Fibroblast of lung (primary cell): ENCODE measurements at places on chromosomes 11 and 22. TPM values are rescaled to one million over a fixed set of nuclear protein-coding genes. Genes with fewer than 3 reads are reported as not detected.

Gene STK33
- 2.0 and 3.3 TPM in 2 replicates for polyA plus RNA-seq

Gene GNAZ
- polyA plus RNA-seq = 0.22 and 1.2 TPM in 2 replicates

Gene HTR3A
- not detected in 2 replicates for polyA plus RNA-seq

Gene CLDN5
- not detected in 2 replicates for polyA plus RNA-seq

Gene MRGPRF
- polyA plus RNA-seq = 47.5 and 88.1 TPM in 2 replicates

Gene APOBEC3B
- 10.3 and 51.7 TPM in 2 replicates for polyA plus RNA-seq

Gene IGLL1
- not detected in 2 replicates for polyA plus RNA-seq

DNA sequence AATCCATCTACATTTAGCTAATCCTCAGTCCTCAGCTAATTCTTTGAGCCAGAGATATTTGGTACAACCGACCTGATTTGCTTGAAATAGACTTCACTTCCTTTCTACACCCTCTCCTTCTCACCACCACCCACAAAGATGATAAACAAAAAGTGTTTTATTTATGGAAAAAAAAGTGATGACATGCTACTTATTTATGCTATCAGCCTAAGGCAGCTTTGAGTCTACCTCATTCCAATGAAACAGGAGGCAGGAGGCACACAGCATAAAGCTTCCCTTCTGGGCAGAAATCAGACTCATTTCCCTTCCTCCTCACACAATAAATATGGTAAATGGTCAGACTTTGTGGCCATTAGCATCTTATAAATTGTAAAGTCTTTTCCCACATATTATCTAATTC is 325.7 kb downstream of the SOX6 start:
- H3K4me3 ChIP-seq = no peak overlapping the region
- DNase-seq = no peak
- no peaks in the 10 kb centered on the region for H3K36me3 ChIP-seq

DNA sequence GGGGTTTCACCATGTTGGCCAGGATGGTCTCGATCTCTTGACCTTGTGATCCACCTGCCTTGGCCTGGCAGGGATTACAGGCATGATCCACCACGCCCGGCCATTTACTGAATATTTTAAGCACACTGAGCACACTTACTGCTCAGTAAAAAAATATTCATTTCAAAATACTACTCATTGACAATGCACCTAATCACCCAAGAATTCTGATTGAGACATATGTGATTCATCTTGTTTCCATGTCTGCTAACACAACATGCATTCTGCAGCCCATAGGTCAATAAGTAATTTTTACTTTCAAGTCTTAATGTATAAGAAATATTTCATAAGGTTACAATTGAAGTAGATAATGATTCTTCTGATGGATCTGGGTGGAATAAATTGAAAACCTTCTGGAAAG is 4.2 kb upstream of the OR52J3 start:
- H3K27ac ChIP-seq = no peak overlapping the region
- no peaks in the 10 kb centered on the region for H3K36me3 ChIP-seq
- H3K4me1 ChIP-seq = no peaks in the 10 kb centered on the region
- H3K27me3 ChIP-seq = no peaks in the 10 kb centered on the region
- DNase-seq = no peak
- H3K4me3 ChIP-seq = no peak overlapping the region

GRCh38 chr22:25816522-25817059 is 74.6 kb downstream of the MYO18B start:
- DNase-seq = no peak
- H3K27me3 ChIP-seq = no peaks in the 10 kb centered on the region
- H3K4me3 ChIP-seq = no peak overlapping the region
- no peaks in the 10 kb centered on the region for H3K36me3 ChIP-seq
- no peak overlapping the region for H3K27ac ChIP-seq

GRCh38 chr11:122229078-122229477 is 113.1 kb upstream of the BLID start:
- no peaks in the 10 kb centered on the region for H3K27me3 ChIP-seq
- peaks cover 21% of the 10 kb centered on the region for H3K4me1 ChIP-seq
- H3K27ac ChIP-seq = peak overlapping the region; percentile 63
- DNase-seq = peak; percentile 79

GRCh38 chr11:61598886-61599868 is 18.3 kb upstream of the SYT7 start:
- no peaks in the 10 kb centered on the region for H3K27me3 ChIP-seq
- DNase-seq = peak; percentile 81
- peaks cover 41% of the 10 kb centered on the region for H3K4me1 ChIP-seq
- H3K27ac ChIP-seq = no peak overlapping the region
- no peaks in the 10 kb centered on the region for H3K36me3 ChIP-seq
- H3K4me3 ChIP-seq = no peak overlapping the region

DNA sequence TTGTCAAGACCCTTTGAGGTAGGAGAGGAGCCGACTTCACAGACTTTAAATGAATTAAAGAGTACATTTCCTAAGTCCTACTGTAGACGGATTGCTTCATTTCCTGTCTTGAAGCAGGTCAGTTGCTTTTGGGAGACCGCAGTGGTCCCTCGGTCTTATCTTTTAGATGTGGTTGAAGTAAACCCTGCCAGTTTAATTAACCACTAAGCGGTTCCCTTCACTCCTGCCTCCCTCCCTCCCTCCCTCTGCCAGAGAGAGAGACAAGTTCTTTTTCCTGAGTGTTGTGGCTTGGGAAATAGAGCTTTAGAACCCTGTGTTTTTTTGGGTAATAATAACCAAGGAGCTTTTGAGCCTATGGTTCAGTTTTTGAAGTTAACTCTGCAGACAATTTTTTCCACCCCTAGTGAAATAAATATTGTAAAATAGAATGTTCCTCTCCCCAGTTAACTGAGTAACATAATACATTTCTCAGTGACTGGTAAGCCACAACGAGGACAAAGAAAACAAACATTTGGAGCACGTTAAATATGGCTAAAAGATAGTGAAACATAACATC is 147.5 kb downstream of the LDLRAD3 start:
- H3K27me3 ChIP-seq = no peaks in the 10 kb centered on the region
- peak; percentile 95 for DNase-seq
- H3K4me3 ChIP-seq = no peak overlapping the region
- no peak overlapping the region for H3K27ac ChIP-seq
- H3K36me3 ChIP-seq = no peaks in the 10 kb centered on the region
- peaks cover 8% of the 10 kb centered on the region for H3K4me1 ChIP-seq

GRCh38 chr11:15119826-15120225 is 5.1 kb downstream of the INSC start:
- DNase-seq = no peak
- no peaks in the 10 kb centered on the region for H3K36me3 ChIP-seq
- H3K4me3 ChIP-seq = no peak overlapping the region
- H3K27me3 ChIP-seq = no peaks in the 10 kb centered on the region

DNA sequence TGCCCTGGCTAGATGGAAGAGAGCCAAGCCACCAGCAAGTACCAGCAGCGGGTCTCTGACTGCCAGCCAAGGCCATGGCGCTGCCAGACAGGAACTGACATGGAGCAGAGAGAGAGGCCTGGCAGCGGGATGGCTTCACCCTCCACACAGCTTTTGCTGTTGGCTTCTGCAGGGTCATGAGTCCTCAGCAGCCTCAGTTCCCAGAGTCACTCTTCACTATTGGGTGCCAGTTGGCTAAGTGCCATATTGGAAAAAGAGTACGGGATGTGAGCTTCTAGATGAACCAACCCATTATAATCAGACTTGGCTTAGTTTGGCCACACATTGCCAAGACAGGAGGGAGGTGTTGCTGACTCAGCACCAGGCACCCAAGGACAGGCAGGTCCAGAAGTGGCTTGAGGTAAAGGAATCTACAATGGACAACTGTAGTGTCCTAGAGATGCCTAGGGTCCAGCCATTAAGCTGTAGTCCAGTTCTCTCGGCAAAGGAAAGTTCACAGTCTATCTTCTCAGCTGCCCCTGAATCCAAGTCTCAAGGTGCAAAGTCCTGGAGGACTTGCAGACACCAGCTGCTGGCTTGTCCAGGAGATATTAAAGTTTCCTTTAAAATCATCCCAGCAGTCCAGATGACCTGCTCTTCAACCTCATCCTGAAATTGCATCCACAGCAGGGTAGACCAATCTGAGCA is 40.7 kb upstream of the POU2AF1 start:
- H3K4me1 ChIP-seq = no peaks in the 10 kb centered on the region
- peaks cover 24% of the 10 kb centered on the region for H3K27me3 ChIP-seq
- no peak overlapping the region for H3K4me3 ChIP-seq

DNA sequence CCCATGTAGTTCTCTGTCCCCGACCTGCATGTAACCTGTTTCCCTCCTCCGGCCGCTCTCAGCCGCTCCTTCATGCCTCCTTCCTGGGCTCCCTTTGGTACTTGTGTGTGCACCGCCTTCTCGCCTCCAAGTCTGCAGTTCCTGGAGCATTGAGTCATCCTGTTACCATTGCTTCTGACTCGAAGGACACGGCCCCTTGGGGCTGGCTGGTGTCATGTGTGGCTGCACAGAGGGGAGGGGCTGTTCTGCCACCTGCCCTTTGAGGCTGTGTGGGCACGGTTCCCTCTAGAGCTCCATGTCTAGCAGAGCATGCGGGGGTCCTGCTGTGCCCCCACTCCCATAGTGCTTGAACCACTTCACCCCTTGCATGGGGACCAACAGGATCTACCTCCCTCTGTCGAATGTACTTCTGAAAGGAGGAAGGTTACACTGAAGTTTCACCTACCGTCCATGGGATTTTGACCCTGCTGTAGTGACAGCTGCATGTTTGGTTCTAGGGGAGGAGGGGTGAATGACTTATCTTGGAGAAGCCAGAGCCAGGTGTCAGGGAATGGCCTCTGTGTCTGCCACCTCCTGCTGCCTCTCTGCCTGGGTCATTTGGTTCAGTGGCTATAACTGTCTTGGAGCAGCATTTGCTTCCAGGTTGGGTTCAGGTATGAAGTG is 39.6 kb downstream of the BCR start:
- no peak overlapping the region for H3K4me3 ChIP-seq
- H3K27me3 ChIP-seq = no peaks in the 10 kb centered on the region
- DNase-seq = peak; percentile 44

DNA sequence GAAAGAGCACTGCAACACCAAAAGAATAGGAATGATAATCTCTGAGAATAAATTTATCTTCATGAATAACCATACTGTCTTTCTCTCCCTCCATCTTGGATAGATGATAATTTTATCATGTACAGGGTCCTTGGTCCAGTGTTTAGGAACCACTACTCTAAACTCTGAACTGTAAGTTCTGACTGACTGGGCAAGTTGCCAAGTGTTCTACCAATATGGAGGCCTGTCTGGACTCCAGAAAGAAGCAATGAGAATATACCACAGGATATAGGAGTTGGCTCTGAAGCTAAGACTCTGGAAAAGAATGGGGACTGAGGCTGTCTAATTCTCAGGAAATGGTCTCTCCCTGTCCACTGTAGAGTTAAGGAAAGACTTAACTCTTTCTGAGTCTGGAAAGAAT is 1.5 kb downstream of the FHIP1B start:
- no peaks in the 10 kb centered on the region for H3K27me3 ChIP-seq
- no peak overlapping the region for H3K4me3 ChIP-seq
- no peak for DNase-seq
- no peak overlapping the region for H3K27ac ChIP-seq
- H3K4me1 ChIP-seq = no peaks in the 10 kb centered on the region

DNA sequence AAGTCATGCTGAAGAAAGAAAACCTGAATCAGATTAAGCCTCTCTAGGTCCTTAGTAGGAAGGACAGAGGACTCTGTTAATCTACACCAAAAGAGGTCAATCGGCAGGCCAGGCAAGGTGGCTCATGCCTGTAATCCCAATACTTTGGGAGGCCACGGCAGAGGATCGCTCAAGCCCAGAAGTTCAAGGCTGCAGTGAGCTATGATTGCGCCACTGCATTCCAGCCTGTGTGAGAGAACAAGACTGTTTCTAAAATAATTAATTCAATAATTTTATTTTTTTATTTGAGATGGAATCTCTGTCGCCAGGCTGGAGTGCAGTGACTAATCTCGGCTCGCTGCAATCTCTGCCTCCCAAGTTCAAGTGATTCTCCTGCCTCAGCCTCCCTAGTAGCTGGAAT is 4.5 kb downstream of the XRCC6 start:
- no peak for DNase-seq
- no peaks in the 10 kb centered on the region for H3K27me3 ChIP-seq
- no peaks in the 10 kb centered on the region for H3K4me1 ChIP-seq
- peaks cover 22% of the 10 kb centered on the region for H3K36me3 ChIP-seq
- H3K4me3 ChIP-seq = no peak overlapping the region

GRCh38 chr11:34972892-34973291 is 56.5 kb downstream of the PDHX start:
- no peak overlapping the region for H3K27ac ChIP-seq
- H3K36me3 ChIP-seq = peaks cover 4% of the 10 kb centered on the region
- peak; percentile 81 for DNase-seq
- H3K27me3 ChIP-seq = no peaks in the 10 kb centered on the region

GRCh38 chr11:124152770-124153407 is 30.3 kb upstream of the OR10D3 start:
- no peaks in the 10 kb centered on the region for H3K4me1 ChIP-seq
- no peak for DNase-seq
- no peak overlapping the region for H3K4me3 ChIP-seq
- H3K27ac ChIP-seq = no peak overlapping the region
- H3K36me3 ChIP-seq = no peaks in the 10 kb centered on the region

- peaks cover 19% of the 10 kb centered on the region for H3K36me3 ChIP-seq
- H3K27me3 ChIP-seq = no peaks in the 10 kb centered on the region
Observed at GRCh38 chr22:38865201-38866023, 6.6 kb downstream of the CBX6 start.

- DNase-seq = peak; percentile 95
- no peaks in the 10 kb centered on the region for H3K27me3 ChIP-seq
- peak overlapping the region; percentile 96 for H3K27ac ChIP-seq
- H3K4me3 ChIP-seq = peak overlapping the region; percentile 5
Observed at GRCh38 chr11:12692229-12693075, 18.2 kb downstream of the TEAD1 start.

- no peak overlapping the region for H3K27ac ChIP-seq
- no peak for DNase-seq
- no peak overlapping the region for H3K4me3 ChIP-seq
- H3K36me3 ChIP-seq = no peaks in the 10 kb centered on the region
Observed at GRCh38 chr11:76795290-76795935, 12.3 kb downstream of the TSKU start.
